H1 (cell line): ENCODE measurements at places on chromosomes 6 and 20. TPM values are rescaled to one million over a fixed set of nuclear protein-coding genes. Genes with fewer than 3 reads are reported as not detected.

The FAM217A gene
- not detected in 2 replicates for total RNA-seq

The AGER gene
- 9.6 and 10.9 TPM in 2 replicates for total RNA-seq

The CNR1 gene
- total RNA-seq = 2.9 and 3.1 TPM in 2 replicates

The MEI4 gene
- 0.23 and 0.24 TPM in 2 replicates for total RNA-seq

The PPIL6 gene
- 1.3 and 1.5 TPM in 2 replicates for total RNA-seq

The LHFPL5 gene
- not detected in 2 replicates for total RNA-seq

The ADGRF5 gene
- total RNA-seq = 0.06 TPM in 1 of 2 replicates, not detected in the other

The DPPA5 gene
- total RNA-seq = 1.5 and 2.0 TPM in 2 replicates

The PPDPF gene
- total RNA-seq = 125 and 138 TPM in 2 replicates

The CHMP4B gene
- 66.3 and 67.8 TPM in 2 replicates for total RNA-seq

The NANP gene
- 6.2 and 6.6 TPM in 2 replicates for total RNA-seq

The SLC17A1 gene
- not detected in 2 replicates for total RNA-seq

The IL17F gene
- not detected in 2 replicates for total RNA-seq

The ZC2HC1B gene
- not detected in 2 replicates for total RNA-seq

The PLCB4 gene
- total RNA-seq = 13.8 and 14.1 TPM in 2 replicates

The HSP90AB1 gene
- total RNA-seq = 2,224 and 2,297 TPM in 2 replicates

The CASS4 gene
- total RNA-seq = not detected in 2 replicates

The PEX6 gene
- 11.7 and 12.5 TPM in 2 replicates for total RNA-seq

The WFDC10B gene
- 0.54 TPM in 1 of 2 replicates, not detected in the other for total RNA-seq

The LPIN3 gene
- 3.1 and 3.7 TPM in 2 replicates for total RNA-seq

The EHMT2 gene
- 177 and 183 TPM in 2 replicates for total RNA-seq
